ENCODE measurements at places on chromosomes 1 and 21.

DNA sequence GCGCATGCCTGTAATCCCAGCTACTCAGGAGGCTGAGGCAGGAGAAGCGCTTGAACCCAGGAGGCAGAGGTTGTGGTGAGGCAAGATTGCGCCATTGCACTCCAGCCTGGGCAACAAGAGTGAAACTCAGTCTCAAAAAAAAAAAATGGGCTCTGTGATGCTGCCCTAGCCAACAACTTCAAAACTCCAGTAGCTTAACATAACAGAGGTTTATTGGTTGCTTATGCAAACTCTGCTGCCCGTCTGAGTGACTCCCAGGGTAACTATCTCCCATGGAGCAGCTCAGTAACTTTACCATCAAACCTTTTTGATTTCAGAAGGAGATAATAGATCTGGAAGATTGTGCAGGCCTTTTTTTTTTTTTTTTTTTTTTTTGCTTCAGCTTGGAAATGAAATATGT, 18.9 kb upstream of the ITLN2 start:
- no peak for DNase-seq

DNA sequence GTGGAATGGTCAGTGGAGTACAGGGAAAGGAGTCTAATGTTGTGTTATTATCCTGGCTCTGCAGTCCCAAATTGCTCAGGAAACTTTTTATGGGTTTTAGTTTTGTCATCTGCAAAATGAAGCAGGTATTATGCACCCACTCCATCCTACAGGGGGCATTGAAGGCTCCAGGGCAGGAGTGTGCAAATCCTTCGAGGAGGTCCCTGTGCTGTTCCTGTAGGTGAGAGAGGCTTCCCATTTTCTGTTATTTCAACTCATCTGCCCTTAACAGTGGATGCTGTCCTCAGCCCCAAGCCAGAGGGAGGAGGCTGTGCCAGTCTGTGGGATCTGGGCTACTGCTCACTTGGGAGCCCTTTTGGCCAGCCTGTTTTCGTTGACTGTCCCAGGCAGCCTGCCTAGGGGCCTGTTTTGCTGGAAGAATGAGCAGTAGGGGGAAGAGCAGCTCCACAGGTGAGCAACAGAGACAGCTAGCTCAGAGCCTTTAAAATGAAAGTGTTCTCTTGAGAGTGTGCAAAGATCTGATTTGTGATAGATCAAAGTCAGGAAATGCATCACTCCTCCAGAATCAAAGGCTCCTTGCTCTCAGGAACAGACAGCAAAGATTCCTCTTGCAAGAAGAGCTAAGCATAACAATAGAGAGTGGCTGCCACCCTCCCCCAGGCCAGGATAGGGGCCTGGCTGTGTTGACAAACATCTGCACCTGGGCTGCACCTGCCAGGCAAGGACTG, 317.6 kb upstream of the PROX1 start:
- no peak for DNase-seq

DNA sequence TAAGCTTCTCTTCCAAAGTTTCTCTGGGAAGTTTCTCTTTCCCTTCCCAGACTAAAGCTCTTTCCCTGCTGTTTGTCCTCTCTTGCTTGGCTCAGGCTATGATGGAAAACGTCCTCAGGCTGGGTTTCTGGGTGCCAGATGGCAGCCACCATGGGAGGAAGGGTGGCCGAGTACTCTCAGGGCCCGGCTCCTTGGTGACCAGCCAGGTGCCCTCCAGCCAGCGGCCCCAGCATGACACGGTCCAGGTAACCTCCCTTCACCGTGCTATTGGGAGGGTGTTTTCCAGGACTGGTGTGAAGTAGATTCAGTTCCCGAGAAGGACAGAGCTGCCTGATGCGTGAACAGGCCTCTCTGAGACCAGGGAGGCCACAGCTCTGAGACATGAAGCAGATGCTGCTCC, 60.3 kb downstream of the KIF26B start:
- DNase-seq = no peak

- DNase-seq = no peak
Observed at GRCh38 chr1:154752273-154753030, 117.6 kb downstream of the KCNN3 start.

GRCh38 chr21:33839806-33840205, 75.8 kb downstream of the ATP5PO start:
- DNase-seq = no peak

DNA sequence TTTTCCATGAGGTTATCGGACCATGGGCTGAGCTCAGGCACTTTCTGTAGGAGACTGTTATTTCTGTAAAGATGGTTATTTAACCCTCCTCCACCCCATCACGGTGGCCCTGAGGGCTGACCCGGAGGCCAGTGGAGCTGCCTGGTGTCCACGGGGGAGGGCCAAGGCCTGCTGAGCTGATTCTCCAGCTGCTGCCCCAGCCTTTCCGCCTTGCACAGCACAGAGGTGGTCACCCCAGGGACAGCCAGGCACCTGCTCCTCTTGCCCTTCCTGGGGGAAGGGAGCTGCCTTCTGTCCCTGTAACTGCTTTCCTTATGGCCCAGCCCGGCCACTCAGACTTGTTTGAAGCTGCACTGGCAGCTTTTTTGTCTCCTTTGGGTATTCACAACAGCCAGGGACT, 2.6 kb upstream of the CCDC28B start:
- no peak for DNase-seq

DNA sequence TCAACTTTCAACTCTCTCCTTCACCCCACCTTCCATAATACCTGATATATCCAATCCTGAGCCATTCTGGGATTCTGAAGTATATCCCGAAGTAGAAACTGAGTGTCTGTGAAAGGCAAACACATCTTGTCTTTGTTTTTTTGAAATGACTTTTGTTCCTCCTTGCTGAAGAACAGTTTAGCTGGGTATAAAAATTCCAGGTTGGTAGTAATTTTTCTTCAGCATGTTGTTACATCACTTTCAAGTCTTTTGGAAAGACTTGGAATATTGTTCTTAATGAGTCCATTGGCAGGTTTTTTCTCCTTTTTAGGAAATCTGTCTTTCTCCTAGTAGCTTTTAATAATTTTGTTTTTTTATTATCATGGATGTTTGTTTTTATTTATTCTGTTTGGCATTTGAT, 32.7 kb downstream of the CRYAA start:
- no peak for DNase-seq

DNA sequence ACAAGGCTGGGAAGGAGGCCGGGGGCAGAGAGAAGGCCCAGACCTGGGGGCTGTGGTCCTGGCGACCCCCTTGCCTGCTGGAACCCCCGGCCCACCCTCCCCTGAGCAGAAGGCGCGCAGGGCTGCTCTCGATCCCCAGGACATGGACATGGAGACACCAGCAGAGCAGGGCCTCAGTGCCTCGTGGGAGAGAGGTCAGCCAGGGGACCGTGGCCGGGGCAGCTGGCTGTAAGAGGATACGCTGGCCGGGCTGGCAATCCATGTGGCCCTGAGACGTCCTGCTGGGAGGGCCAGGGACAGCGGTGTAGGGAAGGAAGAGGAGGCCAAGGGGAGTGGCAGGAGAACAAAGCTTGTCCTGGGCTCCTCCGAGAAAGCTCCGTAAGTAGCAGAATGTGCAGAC, 132.2 kb downstream of the CASZ1 start:
- no peak for DNase-seq

DNA sequence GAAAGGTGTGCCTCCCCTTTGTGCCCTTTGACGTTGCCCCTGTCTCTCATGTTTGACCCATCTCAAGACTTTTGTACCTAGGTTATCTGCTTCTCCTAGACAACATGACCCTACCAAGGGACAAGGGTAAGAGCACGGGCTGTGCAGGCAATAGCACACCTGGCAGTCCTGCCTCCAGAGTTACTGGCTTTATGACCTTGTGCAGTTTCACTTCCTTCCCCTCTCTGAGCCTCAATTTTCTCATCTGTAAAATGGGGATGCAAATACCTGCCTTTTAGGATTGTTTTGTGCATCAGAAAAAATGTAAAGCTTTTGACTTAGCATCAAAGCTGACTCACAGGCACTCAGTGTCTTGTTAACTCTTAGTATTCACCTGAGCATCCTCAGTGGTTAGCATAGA, 36.4 kb downstream of the ELK4 start:
- peak; percentile 0 for DNase-seq

DNA sequence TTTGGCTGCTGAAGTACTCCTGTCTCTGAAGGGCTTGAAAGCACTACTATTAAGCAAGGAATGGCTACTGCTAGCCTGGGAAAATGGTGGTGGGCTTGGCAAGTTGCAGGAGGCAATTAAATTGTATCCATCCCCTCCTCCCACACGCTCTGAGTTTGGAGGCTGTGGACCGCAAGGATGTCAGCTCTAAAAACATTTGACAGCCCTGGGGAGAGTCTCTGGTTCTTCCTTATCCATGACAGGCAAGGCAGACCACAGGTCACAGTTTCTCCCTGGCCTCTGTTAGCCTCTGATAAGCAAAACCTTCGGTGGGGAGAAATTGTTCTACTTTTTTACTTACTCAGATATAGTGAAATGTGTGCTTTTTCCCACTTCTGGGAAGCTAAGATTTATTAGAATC, 46.6 kb downstream of the S1PR1 start:
- no peak for DNase-seq

- no peak for DNase-seq
Observed at GRCh38 chr21:28734522-28735175, 258.0 kb downstream of the LTN1 start.

- DNase-seq = no peak
Observed at GRCh38 chr1:150764617-150765101, 919 bp downstream of the CTSS start.

Data from progenitor cell of endocrine pancreas (in vitro differentiated cells).